ENCODE measurements at places on chromosomes 2 and 18. TPM values are rescaled to one million over a fixed set of nuclear protein-coding genes. Genes with fewer than 3 reads are reported as not detected.
A peak's percentile ranks its signal among the peaks of the same experiment; 100 is the strongest.

GRCh38 chr2:189514104-189514503 lies 66.5 kb downstream of the SLC40A1 start:
- no peak overlapping the region for H3K27ac ChIP-seq
- no peaks in the 10 kb centered on the region for H3K4me1 ChIP-seq
- no peak overlapping the region for H3K4me3 ChIP-seq
- H3K36me3 ChIP-seq = no peaks in the 10 kb centered on the region
- H3K27me3 ChIP-seq = peaks cover 6% of the 10 kb centered on the region
- no peak for DNase-seq

The MYO1B gene
- 0.98 TPM for total RNA-seq

The UPP2 gene
- not detected for total RNA-seq

The MDH1B gene
- total RNA-seq = 0.40 TPM

- H3K36me3 ChIP-seq = peaks cover under 1% of the 10 kb centered on the region
- peak; percentile 60 for DNase-seq
- H3K27me3 ChIP-seq = peaks cover 4% of the 10 kb centered on the region
- peak within 1 kb of the TSS; percentile 62 for H3K4me3 ChIP-seq
- H3K4me1 ChIP-seq = peaks cover 32% of the 10 kb centered on the region
Measured at GRCh38 chr2:39243469-39244123, at the start of gene CDKL4. Gene CDKL4 (minus strand): TSS chr2:39243970.

The VAMP8 gene
- total RNA-seq = 149 TPM

DNA sequence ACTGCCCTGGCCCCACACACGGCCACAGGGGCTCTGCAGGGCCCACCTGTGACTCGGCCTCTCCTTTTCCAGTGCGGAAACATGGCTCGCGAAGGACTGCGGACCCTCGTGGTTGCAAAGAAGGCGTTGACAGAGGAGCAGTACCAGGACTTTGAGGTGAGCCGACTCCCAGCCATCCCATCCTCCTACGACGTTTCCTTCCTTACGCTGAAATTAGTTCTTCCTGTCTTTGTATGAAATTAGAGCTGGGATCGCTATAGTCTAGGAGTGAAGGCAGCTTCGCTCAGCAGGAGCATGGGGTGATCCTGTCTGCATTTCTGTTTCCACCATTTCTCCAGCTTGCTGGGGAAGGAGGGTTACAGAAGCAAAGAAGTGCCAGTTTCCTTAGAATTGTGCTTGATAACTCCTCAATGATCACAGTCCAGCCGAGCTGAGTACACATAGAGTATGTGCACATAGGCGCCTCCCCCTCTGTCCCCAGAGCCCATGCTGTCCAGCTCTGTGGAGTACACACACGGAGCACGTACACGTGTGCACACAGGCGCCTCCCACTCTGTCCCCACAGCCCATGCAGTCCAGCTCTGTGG lies 59.1 kb upstream of the NFATC1 start:
- no peak overlapping the region for H3K4me3 ChIP-seq
- no peaks in the 10 kb centered on the region for H3K4me1 ChIP-seq
- H3K27ac ChIP-seq = peak overlapping the region; percentile 73
- no peak for DNase-seq
- H3K27me3 ChIP-seq = no peaks in the 10 kb centered on the region
- peaks cover 16% of the 10 kb centered on the region for H3K36me3 ChIP-seq

The ELOA2 gene
- total RNA-seq = not detected

The CDH2 gene
- total RNA-seq = not detected

- no peaks in the 10 kb centered on the region for H3K4me1 ChIP-seq
- H3K27me3 ChIP-seq = no peaks in the 10 kb centered on the region
- H3K27ac ChIP-seq = no peak overlapping the region
Measured at GRCh38 chr2:59461127-59461526, 1092.3 kb downstream of the BCL11A start.

GRCh38 chr2:160376576-160376975 lies 117.0 kb downstream of the RBMS1 start:
- no peak overlapping the region for H3K27ac ChIP-seq
- DNase-seq = no peak
- H3K36me3 ChIP-seq = peaks cover 23% of the 10 kb centered on the region
- H3K4me3 ChIP-seq = no peak overlapping the region
- H3K27me3 ChIP-seq = no peaks in the 10 kb centered on the region

The IFIH1 gene
- total RNA-seq = 65.5 TPM

DNA sequence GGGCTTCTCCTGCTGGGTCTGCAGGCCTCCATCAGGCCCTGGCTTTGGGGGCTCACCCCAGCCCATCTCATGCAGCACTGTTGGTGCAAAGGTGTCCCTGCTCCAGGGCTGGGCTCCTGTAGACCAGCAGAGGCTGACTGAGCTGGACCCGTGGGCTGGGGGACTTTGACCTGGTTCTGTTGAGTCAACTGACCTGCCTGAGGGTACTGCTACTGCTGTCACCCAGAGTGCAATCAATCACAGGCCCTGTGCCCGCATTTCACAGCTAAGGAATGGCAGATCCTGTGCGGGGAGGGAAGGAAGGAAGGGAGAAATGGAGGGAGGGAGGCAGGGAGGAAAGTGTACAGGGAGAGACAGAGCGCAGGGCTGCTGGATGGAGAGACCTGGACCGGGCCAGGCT lies 136.8 kb downstream of the TPO start:
- H3K27me3 ChIP-seq = no peaks in the 10 kb centered on the region
- no peaks in the 10 kb centered on the region for H3K36me3 ChIP-seq
- no peak for DNase-seq
- no peak overlapping the region for H3K27ac ChIP-seq
- no peak overlapping the region for H3K4me3 ChIP-seq

The RGPD4 gene
- total RNA-seq = 0.02 TPM

The STEAP3 gene
- not detected for total RNA-seq

The GPR45 gene
- total RNA-seq = not detected

DNA sequence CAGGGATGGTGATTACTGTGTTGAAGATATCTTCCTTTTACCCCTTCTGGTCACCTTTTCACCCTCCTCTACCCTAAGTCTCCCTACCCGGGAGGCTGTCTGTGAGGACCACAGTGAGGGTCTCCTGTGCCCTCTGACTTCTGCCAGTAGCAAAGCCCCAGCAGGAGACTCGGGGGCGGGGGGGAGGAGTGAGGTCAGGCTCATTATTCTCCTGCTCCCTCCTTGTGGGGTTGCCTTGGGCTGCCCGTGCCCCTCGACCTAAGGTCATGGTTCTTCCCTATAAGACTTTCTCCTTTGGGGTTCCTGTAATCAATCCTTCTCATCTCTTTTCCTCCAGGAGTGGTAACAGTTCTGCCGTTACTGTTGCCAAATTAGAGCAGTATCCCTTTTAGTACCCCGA lies 65.5 kb downstream of the GREB1L start:
- H3K4me1 ChIP-seq = no peaks in the 10 kb centered on the region
- no peaks in the 10 kb centered on the region for H3K36me3 ChIP-seq
- H3K27ac ChIP-seq = no peak overlapping the region
- no peak for DNase-seq
- no peak overlapping the region for H3K4me3 ChIP-seq

The HMSD gene
- 1.0 TPM for total RNA-seq

The C1GALT1C1L gene
- not detected for total RNA-seq

The PNKD gene
- 39.1 TPM for total RNA-seq

GRCh38 chr2:46657042-46657504 lies 177.7 kb downstream of the TMEM247 start:
- H3K27me3 ChIP-seq = peaks cover 13% of the 10 kb centered on the region
- no peaks in the 10 kb centered on the region for H3K36me3 ChIP-seq
- H3K4me1 ChIP-seq = no peaks in the 10 kb centered on the region
- DNase-seq = no peak

GRCh38 chr2:5719629-5720334 lies 27.6 kb downstream of the SOX11 start:
- DNase-seq = no peak
- H3K4me1 ChIP-seq = no peaks in the 10 kb centered on the region
- no peak overlapping the region for H3K27ac ChIP-seq
- H3K36me3 ChIP-seq = no peaks in the 10 kb centered on the region

The CNTNAP5 gene
- total RNA-seq = not detected

- no peak for DNase-seq
- peaks cover 11% of the 10 kb centered on the region for H3K4me1 ChIP-seq
- H3K27me3 ChIP-seq = peaks cover 39% of the 10 kb centered on the region
- no peaks in the 10 kb centered on the region for H3K36me3 ChIP-seq
- H3K27ac ChIP-seq = no peak overlapping the region
Measured at GRCh38 chr2:47300081-47300480, 102.9 kb upstream of the MSH2 start.

The PROM2 gene
- 0.42 TPM for total RNA-seq

The DNAH7 gene
- not detected for total RNA-seq

DNA sequence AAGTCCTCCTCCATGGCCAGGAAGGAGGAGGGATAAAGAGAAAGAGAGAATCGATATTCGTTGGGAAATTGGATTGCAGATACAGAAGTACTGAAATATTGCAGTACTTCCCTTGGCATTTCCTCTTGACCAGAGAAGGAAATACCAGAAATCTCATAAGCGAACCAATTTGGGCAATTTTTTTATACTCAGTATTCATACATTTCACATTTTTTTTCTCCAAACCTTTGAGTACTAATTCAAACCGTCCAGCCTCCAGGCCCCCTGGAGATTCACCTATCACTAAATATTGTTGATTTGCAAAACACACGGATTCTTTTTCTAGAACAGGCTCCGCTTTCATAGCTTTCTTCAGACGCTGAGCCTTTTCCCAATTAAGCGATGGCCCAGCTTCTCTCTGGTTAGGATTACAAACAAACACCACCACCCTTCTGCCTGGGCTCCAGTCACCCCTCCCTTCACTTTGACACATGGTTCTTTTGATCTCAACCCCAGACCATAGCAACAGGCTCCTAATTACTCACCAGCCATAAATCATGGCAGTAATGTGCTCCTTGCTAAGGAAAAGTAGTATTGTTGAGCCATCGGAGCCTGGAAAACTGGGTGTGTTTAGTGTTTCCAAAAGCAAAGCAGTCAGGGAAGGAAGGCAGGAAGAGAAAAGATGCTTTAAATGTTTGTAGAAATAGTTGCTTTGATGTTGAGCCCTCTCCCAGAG lies 138.4 kb upstream of the CCDC68 start:
- H3K27me3 ChIP-seq = peaks cover 2% of the 10 kb centered on the region
- no peaks in the 10 kb centered on the region for H3K4me1 ChIP-seq
- no peak for DNase-seq
- no peak overlapping the region for H3K27ac ChIP-seq

GRCh38 chr2:51601706-51602105 lies 569.8 kb upstream of the NRXN1 start:
- no peaks in the 10 kb centered on the region for H3K4me1 ChIP-seq
- H3K27ac ChIP-seq = no peak overlapping the region
- H3K36me3 ChIP-seq = no peaks in the 10 kb centered on the region

GRCh38 chr18:23838801-23839366 lies 149.6 kb downstream of the LAMA3 start:
- no peaks in the 10 kb centered on the region for H3K36me3 ChIP-seq
- DNase-seq = no peak
- peaks cover 17% of the 10 kb centered on the region for H3K4me1 ChIP-seq
- peaks cover 2% of the 10 kb centered on the region for H3K27me3 ChIP-seq

DNA sequence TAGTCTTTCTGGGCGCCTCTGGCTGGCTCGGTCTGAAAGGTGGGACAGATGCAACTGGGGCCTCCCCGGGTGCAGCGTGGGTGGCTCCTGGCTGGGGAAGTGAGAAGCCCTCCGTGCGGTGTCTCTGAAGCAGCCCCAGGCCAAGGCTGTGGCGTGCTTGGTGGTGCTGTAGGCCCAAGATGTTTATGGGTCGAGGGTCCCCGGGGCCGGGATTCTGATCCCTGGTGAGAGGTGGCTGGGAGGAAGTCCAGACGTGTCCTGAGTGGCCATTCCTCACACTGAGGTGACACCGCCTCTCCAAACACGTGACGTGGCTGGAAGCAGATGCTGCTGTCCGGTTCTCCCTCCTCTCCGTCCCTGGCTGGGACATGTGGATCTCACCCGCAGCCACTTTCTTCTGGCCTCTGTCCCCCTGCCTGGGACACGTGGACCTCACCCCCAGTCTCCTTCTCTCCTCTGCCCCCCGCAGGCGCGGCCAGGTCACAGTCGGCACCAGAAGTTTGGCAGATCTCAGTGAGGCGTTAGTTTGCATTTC lies 12.6 kb downstream of the RTP5 start:
- H3K4me3 ChIP-seq = peak overlapping the region; percentile 82
- DNase-seq = peak; percentile 32
- H3K4me1 ChIP-seq = peaks cover 46% of the 10 kb centered on the region
- peak overlapping the region; percentile 94 for H3K27ac ChIP-seq
- H3K36me3 ChIP-seq = peaks cover 21% of the 10 kb centered on the region
- H3K27me3 ChIP-seq = peaks cover 2% of the 10 kb centered on the region

GRCh38 chr2:235027558-235028214 lies 75.9 kb downstream of the SH3BP4 start:
- no peaks in the 10 kb centered on the region for H3K4me1 ChIP-seq
- H3K36me3 ChIP-seq = no peaks in the 10 kb centered on the region
- H3K27ac ChIP-seq = no peak overlapping the region
- no peak overlapping the region for H3K4me3 ChIP-seq
- H3K27me3 ChIP-seq = no peaks in the 10 kb centered on the region

DNA sequence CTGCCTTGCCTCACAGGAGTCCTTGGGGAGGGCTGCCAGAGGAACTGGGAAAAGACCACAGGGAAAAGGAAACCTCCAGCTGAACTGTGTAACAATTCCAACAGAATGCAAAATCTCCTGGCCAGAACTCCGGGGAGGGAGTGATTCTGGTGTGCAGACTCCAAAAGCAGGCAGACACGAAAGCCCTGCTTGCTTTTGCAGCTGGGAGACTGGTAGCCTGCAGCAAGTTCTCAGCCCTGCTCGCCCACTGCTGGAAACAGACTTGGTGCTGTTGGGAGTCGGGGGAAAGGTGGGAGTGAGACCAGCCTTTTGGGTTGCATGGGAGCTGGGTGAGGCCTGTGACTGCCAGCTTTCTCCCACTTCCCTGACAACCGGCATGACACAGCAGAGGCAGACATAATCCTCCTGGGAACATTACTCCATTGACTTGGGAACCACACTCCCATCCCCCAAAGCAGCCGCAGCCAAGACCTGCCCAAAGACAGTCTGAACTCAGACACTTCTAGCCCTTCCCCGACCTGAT lies 26.0 kb upstream of the NMI start:
- H3K36me3 ChIP-seq = peaks cover 20% of the 10 kb centered on the region
- peaks cover 5% of the 10 kb centered on the region for H3K27me3 ChIP-seq
- H3K4me1 ChIP-seq = peaks cover 33% of the 10 kb centered on the region
- DNase-seq = no peak

- H3K27ac ChIP-seq = no peak overlapping the region
- no peak for DNase-seq
- H3K4me1 ChIP-seq = no peaks in the 10 kb centered on the region
Measured at GRCh38 chr18:7878265-7879211, 311.4 kb downstream of the PTPRM start.

Data from activated CD4-positive, alpha-beta T cell treated with anti-CD3 and anti-CD28 coated beads, Interleukin-2, amount 10 ng/mL, durations not matched to agents 7 days and 5 days (primary cell).